ENCODE measurements at places on chromosomes 3 and 15.

- no peak for DNase-seq
Observed at GRCh38 chr3:44892689-44893088, 18.3 kb downstream of the TGM4 start.

DNA sequence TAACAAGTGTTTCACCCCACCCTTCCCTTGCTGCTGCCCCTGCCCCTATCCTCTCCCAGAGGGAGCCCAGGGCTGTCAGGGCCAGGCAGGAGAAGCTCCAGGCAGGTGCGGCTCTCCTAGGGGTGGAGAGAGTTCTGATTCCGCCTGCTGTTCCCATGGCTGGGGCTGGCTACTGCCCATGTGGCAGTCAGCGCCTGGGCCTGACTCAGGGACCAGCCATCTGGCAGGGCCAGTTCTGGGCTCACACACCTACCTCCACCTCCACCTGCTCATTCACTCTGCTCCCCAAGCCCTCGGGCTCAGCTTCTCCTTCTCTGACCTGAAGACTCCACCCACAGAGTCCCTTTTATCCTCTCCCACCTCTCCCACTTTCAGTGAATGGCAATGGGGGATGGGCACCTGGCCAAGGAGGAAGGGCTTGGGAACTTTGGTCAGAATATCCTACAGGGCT is 23.4 kb downstream of the AMOTL2 start:
- DNase-seq: no peak

DNA sequence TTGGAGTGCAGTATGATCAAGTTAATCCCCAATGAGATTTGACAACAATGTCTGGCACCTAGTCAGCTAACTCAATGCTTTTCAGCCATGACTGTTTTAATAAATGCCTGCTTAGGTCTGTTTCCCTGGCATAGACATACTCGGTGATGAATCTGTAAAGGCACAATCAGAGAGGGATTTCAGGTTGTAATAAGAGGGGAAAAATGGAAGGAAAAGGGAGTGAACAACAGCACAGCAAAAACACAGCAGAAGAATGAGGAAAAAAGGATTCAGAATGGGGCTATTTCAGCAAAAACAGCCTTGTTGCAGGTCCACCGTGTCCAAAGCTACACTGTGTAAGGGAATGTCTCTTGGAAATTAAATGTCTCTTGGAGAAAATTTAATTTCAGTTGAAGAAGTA is 19.3 kb upstream of the CHD2 start:
- DNase-seq: no peak

DNA sequence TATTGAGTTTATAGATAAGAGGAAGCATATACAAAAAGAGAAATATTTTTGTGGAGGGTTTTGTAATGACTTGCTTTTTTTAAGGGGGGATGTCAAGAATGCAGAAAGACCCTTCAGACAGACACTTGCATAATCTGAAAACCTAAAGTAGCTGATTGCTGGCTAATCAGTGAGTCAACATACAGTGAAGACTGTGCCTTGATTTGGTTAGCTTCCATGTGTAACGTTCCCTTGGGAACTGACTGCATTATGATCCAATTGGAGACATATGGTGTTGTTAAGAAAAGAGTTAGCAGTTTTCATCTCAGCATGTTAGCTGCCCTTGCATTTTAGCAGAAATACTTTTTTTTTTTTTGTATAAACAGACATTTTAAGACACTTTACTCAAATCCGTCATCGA is 483.2 kb downstream of the RBMS3 start:
- DNase-seq: no peak

GRCh38 chr3:184872200-184872599 is 60.2 kb downstream of the VPS8 start:
- no peak for DNase-seq

GRCh38 chr3:167241048-167241845 is 138.8 kb downstream of the ZBBX start:
- no peak for DNase-seq

DNA sequence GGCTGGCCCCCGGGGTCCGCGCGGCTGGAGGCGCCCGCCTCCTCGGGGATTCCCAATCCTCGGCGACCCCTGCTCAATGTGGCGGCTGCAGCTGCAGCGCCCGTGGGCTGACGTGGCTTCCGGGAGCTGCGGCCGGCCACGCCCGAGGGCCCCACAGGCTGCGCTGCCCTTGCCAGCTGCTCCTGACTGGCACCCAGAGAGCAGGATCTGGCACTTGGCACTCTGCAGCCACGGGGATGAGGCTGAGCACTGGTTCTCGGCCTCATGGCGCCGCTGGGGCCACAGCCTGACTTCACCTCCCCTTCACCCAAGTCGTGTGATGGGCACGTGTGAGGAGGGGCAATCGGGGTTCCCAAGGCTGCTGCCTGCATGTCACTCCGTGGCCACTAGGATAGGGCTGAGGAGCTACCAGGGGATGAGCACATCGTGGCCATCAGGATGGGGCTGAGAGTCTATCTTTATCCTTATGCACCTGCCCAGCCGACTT is 267.8 kb upstream of the FRG2C start:
- DNase-seq: no peak

- DNase-seq: no peak
Observed at GRCh38 chr15:52857937-52858781, 68.0 kb upstream of the ONECUT1 start.

DNA sequence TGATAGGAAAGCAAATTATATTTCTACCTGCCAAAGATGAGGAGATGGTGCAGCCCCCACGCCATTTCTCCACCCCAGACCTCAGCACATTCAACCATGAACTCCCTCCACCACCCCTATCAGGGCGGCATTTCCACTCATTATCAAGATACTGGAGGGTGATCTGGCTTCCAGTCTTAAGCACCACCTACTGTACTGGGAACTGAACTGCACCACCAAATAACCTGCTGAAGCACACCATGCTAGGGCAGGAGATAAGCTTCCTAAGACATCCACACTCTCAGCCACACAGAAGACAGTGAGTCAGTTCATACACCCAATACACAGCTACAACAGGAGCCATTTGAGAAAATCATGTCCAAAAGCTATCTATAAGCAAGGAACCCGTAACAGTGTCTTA is 98.8 kb downstream of the FGF7 start:
- DNase-seq: no peak

GRCh38 chr3:12286927-12287726 is 1.7 kb upstream of the PPARG start:
- no peak for DNase-seq

DNA sequence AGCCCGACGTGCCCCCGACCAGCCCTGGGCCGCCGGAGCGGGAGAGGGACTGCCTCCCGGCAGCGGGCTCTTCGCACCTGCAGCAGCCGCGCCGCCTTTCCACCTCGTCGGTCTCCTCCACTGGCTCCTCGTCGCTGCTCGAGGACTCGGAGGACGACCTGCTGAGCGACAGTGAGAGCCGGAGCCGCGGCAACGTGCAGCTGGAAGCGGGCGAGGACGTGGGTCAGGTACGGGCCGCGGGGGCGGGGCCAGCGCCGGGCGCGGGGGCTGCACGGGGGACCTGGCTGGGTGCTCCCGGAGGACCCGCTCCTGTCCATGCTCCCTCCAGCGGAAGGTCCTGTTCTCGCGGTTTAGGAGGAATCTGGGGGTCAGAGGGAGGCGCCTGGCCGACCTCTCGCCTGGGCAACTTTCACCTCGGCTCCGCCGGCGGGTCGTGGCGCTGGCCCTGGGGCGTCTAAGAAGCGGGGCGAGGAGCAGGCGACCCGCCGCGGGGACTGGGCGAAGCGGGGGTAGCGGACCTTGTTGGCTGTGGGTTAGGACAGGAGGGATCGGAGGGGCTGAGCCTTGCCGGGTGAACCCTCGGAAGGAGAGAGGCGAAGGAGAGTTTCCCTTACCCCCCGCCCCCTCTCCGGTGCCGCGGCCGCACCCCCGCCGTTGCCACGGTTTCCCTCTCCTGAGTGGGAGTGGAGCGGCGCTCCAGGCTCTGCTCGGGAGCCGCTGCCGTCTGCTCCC is 682 bp downstream of the ITPKA start:
- DNase-seq: peak; percentile 14

GRCh38 chr3:192408007-192408646 is 319.2 kb downstream of the FGF12 start:
- peak; percentile 12 for DNase-seq

- DNase-seq: no peak
Observed at GRCh38 chr3:67946436-67946835, 292.0 kb upstream of the SUCLG2 start.

GRCh38 chr3:152491922-152492321 is 223.2 kb downstream of the MBNL1 start:
- no peak for DNase-seq

GRCh38 chr3:50171540-50172301 is 16.6 kb downstream of the SEMA3F start:
- no peak for DNase-seq

DNA sequence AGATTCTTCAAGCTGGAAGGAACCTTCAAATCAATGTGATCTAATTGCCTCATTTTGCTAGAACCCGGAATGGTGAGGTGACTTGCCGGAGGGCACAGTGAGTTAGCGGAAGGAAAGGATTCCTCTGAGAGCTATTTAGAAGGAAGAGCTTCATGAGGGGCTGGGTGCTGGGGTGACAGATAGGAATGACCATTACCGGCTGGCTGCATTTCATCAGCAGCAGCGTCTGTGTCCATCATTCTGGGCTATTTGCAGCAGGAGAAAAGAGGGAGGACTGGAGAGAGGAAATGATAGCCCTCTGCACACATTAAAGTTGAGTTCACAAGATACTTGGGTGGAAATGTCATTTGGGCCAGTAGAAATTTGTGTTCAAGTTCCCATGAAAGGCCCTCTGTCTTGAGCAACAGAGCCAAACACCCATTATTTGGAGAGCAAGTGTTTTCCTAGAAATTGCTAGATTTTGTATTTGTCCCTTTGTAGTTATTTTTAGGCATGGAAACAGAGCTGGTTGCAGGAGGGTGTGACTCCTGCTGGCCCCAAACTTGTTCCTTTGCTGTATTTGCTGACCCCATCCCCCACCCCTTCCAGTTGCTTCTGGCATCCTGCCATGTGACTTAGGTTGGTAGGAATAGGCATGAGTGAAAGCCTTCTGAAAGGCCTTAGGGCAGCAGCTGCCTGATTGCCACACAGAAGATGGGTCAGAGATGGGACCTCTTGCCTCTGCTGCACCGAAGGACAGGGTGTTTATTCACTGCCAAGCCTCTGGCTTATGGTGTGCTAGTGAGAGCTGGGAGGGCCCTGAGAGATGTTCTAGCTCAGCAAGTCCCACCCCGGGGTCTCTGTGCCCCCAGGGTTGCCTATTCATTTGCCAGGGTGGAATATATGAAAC is 87.5 kb upstream of the PLXNA1 start:
- DNase-seq: no peak

DNA sequence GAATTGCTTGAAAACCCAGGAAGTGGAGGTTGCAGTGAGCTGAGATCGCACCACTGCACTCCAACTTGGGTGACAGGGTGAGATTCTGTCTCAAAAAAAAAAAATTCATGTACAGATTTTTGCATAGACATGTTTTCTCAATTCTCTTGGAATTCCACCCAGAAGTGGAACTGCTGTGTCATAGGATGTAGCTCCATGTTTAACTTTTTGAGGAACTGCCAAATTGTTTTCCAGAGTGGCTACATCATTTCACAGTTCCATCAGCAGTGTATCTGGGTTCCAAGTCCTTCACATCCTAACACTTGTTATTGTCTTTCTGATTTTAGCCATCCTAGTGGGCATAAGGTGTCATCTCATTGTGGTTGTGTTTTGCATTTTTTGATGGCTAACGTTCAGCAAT is 9.9 kb downstream of the CAPN7 start:
- DNase-seq: no peak

DNA sequence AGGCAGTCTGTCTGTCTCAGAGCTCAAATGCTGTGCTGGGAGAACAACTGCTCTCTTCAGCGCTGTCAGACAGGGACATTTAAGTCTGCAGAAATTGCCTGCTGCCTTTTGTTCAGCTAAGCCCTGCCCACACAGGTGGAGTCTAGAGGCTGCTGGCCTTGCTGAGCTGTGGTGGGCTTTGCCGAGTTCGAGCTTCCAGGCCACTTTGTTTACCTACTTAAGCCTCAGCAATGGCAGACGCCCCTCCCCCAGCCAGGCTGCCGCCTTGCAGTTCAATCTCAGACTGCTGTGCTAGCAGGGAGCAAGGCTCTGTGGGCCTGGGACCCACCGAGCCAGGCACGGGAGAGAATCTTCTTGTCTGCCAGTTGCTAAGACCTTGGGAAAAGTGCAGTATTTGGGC is 25.0 kb upstream of the RPP14 start:
- DNase-seq: no peak

DNA sequence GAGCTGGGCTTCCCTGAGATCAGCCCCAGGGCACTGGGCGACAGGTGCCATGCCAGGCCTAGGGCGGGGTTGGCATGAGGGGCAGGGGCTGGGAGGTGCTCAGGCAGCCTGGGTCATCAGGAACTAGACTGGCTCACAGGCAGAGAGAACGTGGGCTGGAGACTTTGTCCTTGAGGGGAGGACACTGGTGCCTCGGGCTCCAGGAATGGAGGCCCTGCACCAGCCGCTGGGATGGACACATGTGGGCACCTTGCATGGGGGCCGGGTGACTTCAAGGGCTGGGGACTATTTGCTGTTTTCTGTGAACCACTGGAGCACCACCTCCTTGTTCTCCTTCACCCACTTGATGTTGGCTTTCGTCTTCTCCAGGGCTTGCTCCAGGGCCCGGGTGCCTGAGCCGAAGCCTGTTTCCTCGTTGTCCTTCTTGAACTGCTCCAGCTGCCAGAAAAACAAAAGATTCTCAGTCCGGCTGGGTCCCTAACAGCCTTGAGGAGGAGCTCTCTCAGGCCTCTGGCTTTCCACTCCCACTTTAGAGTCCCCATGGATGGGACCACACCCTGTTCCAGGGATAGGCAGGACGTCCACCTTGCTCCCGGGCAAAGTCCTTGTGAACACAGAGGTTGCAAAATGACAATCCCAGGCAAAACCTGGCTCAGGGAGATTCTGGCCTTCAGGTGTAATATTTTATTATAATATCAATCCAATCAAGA is 9.1 kb downstream of the MESP2 start:
- no peak for DNase-seq

DNA sequence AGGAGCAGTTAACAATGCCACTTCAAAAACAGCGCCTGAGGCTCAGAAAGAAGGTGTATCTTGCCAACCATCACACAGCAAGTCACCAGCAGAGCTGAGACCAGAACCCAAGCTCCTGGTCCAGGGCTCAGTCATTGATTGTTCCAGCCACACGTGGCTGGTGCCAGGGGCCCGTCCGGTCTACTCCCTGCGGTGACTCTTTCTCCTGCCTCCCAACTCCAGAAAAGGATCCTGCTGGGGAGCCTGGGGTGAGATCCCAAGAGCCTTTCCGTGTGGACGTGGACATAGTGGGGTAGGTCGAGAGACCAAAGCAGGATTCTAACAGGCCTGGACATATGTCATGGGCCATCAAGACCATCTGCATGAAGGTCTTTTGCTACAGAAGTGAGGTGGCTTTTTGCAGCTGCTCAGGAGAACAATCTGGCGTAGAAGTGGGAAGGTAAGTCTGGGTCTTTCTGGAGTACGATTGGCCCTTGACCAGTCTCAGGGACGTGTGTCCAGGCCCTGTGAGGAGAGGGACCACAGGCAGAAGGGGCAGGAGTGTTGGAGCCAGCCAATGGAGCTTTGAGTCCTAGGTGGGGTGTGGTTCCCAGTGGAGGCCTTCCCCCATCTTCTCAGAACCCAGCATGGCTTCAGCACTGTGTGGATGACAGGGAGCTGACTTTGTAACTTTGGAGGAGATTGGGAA is 105.4 kb downstream of the HMG20A start:
- DNase-seq: no peak

Measured in amygdala (tissue), 56 donors.